NCI-H1694 (cell line): ENCODE measurements at places on chromosomes 5 and 9.

- DNase-seq = no peak
These were observed 101.9 kb upstream of the COL5A1 start for GRCh38 chr9:134539586-134540194.

DNA sequence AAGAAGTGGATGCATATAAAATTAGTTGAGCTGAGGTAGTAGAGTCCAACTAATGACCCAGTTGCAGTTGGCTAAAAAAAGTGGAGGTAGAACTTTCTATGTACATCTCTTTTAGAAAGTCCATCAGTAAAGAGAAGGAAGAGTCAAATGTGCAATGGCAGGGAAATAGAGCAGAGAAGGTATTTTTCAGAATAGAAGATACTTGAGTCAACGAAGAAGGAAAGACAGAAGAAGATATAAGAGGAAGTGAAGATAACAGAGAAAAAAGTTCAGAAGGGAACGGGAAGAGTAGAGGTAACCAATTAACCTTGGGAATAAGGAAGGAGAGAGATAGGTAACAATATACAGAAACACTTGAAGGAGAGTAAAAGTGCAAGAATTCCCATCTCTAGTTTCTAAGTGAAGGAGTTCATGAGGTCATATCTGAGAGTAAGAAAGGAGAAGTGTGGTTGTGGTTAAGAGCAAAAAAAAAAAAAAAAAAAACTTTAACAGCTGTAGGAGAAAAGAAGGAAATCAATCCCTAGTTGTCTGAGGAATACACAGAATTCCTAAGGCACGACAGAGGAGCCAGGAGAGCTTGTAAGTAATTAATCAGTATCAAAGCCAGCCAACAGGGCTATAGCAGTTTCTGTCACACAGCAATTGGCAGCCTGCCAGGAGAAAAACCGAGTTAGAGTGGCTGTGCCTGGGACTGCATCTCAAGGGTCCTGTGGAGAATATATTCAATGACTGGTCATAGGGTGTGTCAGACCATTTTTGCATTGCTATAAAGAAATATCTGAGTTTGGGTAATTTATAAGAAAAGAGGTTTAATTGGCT, 61.0 kb downstream of the ARL15 start:
- no peak for DNase-seq

DNA sequence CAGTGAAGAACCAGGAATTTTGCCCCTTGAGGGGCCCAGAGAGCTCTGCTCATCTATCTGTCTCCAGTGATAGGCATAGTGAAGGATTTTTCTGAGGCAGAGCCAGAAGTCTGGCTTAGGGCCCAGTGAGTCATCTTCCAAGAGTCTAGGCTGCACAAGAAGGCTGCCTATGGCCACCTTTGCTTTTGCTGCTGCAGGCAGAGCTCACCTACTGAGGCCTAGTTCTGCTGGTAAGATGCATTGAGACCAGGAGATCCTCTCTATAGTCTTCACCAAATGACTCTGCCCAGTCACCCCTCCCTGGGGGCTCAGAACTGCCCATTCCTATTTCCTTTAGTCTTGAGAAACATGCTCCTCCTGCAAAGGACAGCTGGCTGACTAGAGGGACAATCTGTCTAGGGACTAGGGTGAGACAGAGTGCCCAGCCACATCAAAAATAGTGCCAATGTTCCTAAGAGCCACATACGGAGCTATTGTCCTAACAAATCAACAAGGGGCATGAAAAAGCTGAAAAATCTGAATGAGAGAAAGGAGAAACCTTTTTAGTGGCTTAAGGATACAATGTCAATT, 40.3 kb upstream of the CDKN2AIPNL start:
- no peak for DNase-seq

DNA sequence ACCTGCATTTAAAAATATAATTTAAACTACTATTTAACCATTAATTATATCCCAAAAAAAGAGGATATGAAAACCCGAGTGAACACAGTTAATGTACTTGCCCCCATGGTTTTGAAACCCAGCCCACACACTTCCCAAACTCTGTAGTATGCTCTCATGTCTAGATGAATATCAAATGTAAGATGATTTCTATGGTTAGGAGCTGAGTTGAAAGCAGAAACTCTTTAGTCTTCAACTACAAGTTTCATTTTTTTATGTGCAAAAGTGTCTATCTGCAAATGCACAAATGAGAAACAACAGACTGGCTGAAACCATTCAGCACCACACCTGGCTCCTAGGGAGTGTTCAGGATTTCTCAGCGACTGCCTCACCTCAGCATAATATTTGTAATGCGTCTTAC, 183.3 kb downstream of the SEMA5A start:
- no peak for DNase-seq

GRCh38 chr9:83772860-83773259, 44.7 kb downstream of the GKAP1 start:
- no peak for DNase-seq
